NCI-H1048 (cell line): ENCODE measurements at places on chromosomes 3 and 15.

GRCh38 chr3:123936400-123936799, 24.6 kb downstream of the CCDC14 start:
- DNase-seq, result no peak

DNA sequence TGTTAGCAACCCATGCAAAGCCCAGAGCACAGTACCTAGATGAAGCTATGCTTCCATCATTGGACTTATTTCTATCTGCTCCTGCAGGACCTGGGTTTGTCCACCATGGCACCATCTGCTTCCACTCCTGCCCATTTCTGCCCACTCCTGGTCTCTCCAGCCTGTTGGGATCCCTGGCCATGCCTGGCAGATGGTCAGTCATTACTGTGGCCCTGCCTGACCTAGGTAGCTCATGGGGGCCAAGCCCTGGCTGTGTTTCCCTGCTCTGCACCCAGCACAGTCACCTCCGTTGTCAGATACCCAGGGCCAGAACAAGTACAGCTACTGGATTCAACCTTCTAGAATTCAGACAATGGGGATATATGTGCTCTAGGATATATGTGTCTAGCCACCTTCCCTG, 185.8 kb upstream of the TLE3 start:
- DNase-seq, result no peak

- DNase-seq, result no peak
Measured at GRCh38 chr3:152430223-152431002, 161.7 kb downstream of the MBNL1 start.

GRCh38 chr3:11774296-11774877, 72.3 kb downstream of the TAMM41 start:
- no peak for DNase-seq

DNA sequence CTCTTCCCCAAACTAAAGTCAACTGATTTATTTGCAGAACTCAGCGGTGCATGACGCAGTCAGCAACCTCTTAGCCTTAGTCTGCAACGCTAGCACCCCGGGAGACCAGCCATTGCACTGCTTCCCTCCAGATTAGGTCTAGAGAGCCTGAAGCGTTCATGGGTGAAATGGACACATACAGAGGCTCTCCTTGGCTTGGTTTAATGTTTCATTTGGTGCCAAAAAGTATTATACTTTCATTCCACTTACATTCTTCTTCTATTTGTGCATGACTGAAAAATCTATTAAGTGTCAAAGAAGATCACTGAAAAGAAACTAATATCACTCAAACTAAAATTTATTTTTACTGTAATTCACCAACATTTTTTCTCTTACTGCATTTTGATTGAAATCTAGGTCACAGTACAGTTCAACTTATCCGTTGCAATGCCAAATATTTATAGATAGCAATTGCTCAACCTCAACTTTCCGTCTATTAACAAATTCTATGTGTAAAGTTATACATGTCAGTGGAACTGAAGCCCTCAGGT, 116.2 kb downstream of the ROBO1 start:
- no peak for DNase-seq

GRCh38 chr15:72141171-72142084, 23.2 kb downstream of the SENP8 start:
- DNase-seq, result no peak

- no peak for DNase-seq
Measured at GRCh38 chr3:177197727-177198460, 612 bp upstream of the TBL1XR1 start.

DNA sequence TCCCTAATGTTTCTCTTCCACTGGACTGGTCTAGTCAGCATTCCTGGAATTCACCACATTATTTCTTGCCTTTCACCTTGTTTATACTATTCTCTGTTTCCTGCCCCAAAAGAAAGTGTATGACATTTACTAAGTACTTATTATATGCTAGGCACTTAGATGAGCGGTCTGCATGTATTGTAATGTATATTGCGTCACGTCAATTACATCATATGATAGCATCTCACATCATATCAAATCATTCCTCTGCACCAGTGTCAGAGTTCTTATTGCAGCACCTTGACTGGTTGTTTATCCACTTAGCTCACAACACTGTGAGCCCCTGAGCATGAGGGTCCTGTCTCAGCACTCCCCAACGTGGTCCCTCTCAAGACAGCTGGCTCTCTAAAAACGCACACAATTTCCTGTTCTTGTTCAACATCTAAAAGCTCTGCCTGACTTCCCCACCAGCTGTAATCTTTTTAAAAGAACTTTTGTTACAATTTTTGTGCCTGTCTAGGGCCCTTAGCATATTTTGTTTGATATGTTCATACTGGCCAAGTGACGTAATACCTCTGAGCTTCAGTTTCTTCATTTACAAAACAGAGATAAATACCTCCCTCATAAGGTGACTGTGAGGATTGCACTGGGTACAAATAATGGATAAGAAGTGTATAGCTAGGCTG, 58.8 kb downstream of the ARHGAP31 start:
- no peak for DNase-seq

GRCh38 chr15:31606931-31607497, 280.4 kb downstream of the KLF13 start:
- DNase-seq, result no peak

- DNase-seq, result no peak
Measured at GRCh38 chr15:72306211-72306785, 13.7 kb downstream of the CELF6 start.

DNA sequence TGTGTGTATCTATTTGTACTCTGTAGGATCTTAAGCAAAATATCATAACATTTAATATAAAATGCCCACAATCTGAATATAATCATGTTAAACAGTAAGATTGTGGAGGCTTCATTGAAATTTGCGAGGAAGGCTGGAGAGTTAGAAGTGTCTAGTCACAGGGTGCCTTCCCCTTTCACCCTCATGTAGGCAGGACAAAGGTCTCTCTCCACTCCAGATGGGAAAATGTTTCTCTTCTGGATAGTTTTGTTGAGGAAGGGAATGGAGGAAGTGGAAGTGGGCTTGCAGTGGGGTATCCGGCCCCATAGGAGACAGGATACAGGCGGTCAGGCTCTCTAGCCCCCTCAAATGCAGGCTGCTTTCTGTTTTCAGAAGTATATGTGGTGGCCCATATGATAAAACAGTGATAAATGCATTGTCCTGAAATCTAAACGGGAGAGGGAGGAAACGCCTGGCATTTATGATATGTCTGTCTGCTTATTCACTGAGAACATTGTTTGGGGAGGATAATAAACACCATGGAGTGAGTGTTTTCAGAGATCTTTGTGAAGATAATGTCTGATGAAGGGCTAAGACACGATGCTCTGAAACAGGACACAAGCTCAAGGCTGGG, 13.3 kb upstream of the MYZAP start:
- DNase-seq, result no peak

GRCh38 chr15:52359722-52360121, 64.1 kb upstream of the MYO5C start:
- DNase-seq, result no peak

DNA sequence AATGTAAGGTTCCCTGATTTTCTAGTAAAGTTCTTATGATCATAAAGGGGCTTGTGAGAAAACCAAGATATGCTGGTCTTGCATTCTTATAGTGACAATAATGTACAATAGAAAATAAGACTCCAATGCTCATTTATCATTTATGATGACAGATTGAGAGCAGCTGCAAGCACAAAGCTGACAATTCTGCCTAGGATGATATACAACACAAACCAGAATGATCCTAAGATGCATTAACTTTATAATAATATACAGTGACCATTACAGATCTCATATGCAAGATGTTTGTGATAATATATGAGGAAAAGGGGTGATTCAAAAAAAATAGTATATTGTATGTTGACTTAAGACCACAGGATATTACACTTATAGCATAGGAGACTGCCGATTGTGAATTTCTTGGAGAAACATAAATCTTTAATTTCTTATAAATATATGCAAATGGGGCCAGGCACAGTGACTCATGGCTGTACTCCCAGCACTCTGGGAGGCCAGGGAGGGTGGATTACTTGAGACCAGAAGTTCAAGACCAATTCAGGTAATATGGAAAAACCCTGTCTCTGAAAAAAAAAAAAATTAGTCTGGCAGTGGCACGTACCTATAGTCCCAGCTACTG, 387.0 kb downstream of the ZBBX start:
- DNase-seq, result no peak

DNA sequence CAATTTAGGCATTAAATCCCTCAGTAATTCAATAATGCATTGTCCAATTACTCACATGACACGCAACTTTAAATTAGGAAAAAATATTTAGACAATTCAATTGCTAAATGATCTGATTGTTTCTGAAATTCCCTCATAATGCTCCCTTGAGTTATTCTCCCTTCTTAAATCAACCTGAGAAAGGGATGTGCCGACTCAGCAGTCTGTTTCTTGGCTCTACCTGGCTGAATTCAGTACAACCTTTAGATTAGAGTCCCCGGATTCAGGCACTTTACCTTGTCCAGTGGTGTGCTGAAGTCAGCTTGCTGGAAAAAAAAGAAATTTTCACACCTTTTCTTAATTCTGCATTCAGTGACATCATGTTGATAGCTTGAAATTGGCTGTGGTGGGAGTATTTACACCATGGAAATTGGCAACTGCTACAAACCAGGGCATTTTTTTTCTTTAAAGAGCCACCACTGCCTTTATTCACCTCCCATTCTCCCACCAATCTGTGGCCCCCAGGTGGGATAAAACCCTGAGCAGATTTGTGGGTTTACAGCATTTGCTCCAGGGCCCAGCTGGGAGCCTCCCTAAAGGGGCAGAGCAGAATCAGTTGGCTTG, 20.9 kb upstream of the LOXL1 start:
- no peak for DNase-seq
